ENCODE measurements at places on chromosomes 3 and 15.

DNA sequence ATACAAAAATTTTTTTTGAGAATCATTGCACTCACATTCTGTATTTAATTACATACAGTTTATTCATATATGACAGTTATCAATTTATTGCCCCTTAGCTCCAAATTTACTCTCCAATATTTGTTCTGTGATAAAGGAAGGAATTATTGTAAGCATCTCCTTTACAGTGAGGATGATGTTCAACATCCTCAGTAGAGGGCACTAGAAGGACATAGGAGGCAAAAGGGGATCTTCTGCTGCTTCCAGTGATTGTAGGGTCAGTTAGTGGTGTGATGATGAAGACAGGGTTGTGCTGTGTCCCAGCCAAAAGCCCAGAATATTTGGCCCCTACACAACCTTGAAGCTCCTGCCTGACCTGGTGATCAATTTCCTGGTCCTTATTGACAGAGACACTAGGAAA lies 89.9 kb upstream of the DCBLD2 start:
- no peak for DNase-seq

GRCh38 chr3:125161607-125162219 lies 50.8 kb downstream of the SLC12A8 start:
- no peak for DNase-seq

- DNase-seq = no peak
These were observed 656.6 kb upstream of the GOLIM4 start for GRCh38 chr3:168752339-168752738.

DNA sequence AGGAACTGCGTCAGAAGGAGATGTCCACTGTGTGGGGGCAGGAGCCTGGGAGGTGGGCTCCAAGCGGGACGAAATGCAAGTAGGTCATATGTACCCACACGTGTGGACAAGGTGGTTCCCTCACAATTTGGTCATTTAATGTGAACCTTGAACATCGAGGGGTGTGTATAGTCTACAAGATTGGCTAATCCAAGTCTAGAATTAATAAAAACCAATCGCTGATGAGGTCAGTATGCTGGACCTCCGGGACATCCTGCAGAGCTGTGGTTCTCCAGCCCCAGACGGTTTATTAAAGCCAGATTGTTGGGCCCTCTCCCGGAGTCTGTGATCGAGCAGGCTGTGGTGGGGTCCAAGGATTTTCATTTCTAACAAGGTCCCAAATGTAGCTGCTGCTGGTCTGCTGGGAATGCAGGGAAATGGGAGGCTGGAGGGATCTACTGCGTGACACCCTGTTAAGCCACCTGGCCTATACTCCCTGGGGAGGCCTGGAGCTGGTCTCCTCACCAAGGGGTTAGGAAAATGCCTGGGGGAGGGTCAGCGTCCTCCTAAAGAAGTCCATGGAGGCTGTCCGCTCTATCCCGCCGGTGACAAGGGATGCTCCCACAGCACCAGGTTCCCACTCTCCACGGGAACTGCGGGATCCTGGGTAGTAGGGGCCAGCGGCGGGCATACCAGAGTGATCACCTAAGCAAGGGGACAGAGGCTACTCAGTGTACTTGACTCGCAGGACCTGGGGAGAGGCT lies 25.1 kb downstream of the PCSK6 start:
- no peak for DNase-seq

- no peak for DNase-seq
These were observed 2.7 kb upstream of the APPL1 start for GRCh38 chr3:57224856-57225255.

DNA sequence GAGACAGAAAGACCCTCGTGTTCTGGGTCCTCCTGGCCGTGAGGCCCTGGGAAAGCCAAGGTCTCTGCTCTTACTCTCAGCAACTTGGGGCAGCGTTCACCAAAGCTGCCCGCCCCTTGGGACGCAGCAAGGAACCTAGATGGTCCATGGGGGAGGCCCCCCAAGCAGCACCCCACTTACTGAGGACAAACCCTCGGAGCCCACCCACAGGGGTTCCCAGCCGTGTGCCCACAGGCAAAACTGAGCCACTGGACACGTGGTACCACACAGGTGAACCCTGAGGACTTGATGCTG lies 166.2 kb upstream of the IQSEC1 start:
- DNase-seq = no peak

- no peak for DNase-seq
These were observed 1207.6 kb downstream of the OTOL1 start for GRCh38 chr3:162704238-162704637.

DNA sequence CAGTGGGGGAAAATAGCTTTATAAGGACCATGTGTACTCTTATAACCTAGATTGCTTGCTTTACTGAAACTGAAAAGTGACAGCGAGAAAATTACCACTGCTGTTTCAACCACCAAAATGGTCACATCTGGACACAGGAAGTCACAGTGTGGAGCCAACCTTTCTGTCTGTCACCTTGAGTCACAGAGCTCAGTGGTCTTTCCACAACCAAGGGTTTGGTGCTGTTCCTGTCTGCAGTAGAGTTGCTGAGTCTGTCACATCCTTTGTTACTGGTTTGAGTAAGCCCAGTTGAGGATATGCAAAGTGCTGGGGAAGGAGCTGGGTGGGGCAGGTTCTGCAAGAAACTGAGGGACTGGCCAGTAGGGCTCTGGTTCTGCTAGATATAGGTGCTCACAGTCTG lies 139.1 kb upstream of the EIF1B start:
- no peak for DNase-seq

- DNase-seq = no peak
These were observed 18.1 kb downstream of the PLXNB1 start for GRCh38 chr3:48411606-48412374.

DNA sequence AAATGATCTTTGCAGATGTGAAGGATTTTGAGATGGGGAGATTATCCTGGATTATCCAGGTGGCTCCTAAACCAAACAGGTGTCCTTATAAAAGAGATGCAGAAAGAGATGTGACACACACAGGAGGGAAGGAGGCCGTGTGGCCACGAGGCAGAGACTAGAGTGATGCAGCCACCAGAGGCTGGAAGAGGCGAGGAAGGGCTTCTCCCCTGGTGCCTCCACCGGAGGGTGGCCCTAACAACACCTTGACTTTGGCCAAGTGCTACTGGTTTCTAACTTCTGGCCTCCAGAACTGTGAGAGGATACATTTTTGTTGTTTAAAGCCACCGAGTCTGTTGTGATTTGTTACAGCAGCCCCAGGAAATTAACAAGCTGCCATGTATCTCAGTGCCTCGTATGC lies 127.1 kb downstream of the ASB7 start:
- DNase-seq = no peak

DNA sequence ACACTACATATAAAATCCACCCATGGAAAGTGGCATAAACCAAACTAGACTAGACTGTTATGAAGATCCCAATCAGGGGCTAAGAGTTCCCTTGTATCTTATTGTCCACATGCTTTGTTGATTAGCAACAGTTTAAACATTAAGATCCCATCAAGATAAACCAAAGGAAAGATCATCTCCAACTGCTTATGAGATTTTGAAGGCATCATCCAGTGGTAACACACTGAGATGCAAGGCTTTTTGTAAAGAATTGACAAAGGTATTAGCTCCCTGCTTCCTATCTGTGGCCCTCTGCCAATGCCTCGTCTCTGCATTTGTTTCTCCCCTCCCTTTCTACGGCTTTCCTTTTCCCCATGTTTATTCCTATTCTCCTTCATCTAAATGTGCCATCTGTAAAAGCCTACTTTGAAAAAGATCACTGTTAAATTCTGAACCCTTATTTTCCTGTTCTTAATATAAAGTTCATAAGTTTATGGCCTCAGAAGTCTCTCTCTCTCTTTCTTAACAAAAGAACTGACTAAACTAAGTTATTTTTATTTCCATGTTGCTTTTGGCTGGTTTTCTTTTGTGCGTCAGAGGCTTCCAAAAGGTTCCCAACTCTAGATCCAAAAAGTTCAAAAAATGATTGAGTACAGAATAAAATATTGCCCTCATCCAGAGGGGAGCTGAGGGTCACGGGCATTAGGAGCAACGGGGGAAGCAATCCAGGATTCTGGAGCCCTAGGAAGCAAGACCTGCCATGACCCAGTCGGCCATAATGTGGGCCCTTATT lies 5.5 kb downstream of the PLD1 start:
- no peak for DNase-seq

GRCh38 chr3:85481411-85482212 lies 522.8 kb downstream of the CADM2 start:
- DNase-seq = no peak

DNA sequence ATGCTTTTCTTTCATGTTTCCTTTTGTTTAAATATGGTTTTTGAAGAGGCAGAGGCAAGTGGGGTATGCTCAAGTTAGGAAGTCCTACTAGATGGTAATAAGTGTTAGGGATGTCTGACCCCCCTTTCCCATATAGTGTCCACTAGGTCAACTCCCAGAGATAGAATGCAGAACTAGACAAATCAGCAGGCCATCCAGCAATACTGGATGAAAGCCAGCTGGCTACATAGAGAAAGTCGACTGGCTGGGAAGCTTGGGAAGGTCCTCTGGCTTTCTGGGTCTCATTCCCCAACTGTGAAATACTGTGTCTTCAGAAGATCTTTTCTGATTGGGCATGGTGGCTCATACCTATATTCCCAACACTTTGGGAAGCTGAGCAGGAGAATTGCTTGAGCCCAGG lies 113.8 kb downstream of the SNRK start:
- DNase-seq = no peak

GRCh38 chr3:188058569-188059184 lies 95.3 kb upstream of the LPP start:
- DNase-seq = no peak

DNA sequence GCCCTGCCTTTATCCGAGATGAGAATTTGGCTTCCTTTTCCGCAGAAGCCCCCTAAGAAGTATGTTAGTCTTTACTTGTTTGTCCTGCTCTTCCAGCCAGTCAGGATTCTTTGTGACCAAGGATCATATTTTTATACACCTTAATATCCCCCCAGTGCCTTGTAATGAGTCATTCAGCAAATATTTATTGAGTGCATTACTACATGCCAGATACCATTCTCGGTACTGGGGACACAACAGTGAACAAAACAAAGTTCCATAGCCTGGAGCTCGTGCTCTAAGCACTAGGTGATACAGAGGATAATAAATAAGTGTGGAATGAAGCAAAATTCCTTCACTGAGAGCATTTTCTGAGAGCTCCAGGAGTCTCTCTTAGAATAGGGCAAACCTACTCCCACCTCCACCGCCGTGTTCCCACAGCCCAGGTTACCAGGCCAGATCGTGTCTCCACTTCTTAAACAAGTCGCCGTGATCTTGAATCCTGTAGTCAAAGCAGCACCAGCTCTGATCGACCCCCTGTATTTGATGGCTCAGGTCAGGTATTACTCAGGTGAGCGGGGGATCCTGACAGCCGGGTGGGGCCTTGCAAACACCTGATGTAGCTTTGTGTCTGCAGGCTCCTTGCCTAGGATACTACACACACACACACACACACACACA lies 18.5 kb downstream of the TTC21A start:
- peak; percentile 52 for DNase-seq

DNA sequence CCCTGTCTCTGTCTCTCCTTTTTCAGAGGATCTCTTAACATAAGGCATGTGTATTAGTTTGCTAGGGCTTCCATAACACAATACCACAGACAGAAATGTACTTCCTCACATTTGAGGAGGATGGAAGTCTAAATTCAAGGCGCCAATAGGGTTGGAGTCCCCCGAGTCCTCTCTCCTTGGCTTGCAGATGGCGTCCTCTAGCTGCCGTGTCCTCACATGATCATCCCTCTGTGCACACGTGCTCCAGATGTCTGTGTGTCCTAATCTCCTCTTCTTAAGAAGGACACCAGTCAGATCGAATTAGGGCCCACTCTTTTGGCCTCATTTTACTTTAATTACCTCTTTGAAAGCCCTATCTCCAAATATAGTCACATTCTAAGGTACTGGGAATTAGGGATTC lies 23.0 kb upstream of the BFSP2 start:
- no peak for DNase-seq

- DNase-seq = no peak
These were observed 53.5 kb downstream of the MAGEF1 start for GRCh38 chr3:184658223-184658928.

DNA sequence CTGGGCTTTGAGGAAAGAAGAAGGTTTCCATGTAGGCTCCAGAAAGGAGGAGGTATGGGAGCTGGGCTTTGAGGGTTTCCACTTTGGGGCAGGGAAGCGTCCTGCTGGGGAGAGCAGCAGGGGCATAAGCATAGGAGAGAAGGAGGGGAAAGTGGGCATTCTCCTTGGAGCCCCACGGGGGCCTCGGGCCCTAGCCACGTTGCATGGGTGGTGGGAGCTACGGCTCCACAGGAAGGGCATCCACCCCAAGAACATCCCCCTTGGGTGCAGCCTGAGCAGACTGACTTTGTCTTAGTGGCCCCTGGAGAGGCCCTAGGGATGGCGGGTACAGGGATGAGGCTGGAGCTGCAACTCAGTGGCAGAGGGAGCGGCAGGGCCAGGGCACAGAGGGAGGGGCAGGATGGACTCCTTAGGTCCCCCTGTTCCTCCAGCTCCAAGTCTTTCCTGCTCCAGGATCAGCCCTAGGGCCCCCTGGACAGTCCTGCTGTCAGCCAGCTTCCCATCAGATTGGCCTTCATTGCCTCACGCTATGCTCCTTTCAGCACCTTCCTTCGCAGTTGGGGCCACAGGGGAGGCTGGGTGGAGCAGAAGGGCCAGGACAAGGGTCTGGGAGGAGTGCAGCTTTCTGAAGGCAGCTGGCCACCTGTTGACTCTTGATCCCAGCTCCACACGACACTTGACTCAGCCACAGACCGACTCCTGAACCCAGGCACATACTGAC lies 22.9 kb downstream of the PRR20G start:
- no peak for DNase-seq

GRCh38 chr3:148615382-148615781 lies 82.3 kb upstream of the AGTR1 start:
- no peak for DNase-seq

GRCh38 chr15:79366691-79367090 lies 55.8 kb downstream of the TMED3 start:
- DNase-seq = no peak

- no peak for DNase-seq
These were observed 6.9 kb downstream of the CILP start for GRCh38 chr15:65204236-65204930.

DNA sequence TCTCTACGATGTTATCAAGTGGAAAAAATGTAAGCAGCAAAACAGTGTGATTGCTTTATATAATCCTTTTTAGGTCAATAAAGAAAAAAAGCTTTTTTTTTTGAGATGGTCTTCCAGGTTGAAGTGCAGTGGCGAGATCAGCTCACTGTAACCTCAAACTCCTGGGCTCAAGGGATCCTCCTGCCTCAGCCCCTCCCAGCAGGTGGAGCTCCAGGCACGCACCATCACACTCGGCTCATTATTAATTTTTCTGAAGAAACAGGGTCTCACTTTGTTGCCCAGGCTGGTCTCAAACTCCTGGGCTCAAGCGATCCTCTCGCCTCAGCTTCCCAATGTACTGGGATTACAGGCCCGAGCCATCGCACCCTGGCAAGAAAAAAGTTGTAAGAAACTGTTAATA lies 17.3 kb downstream of the RNF168 start:
- no peak for DNase-seq

GRCh38 chr3:186221760-186222378 lies 113.0 kb upstream of the ETV5 start:
- no peak for DNase-seq

GRCh38 chr3:78351334-78351733 lies 1311.4 kb downstream of the ROBO2 start:
- no peak for DNase-seq

All from SW480 (cell line).